ENCODE measurements at places on chromosomes 13 and 19.

GRCh38 chr19:18419699-18420460 lies 682 bp downstream of the SSBP4 start:
- DNase-seq: peak; percentile 59

- DNase-seq: no peak
Measured at GRCh38 chr19:1355568-1356507, 27.9 kb upstream of the NDUFS7 start.

GRCh38 chr13:111915104-111915551 lies 151.8 kb upstream of the SOX1 start:
- no peak for DNase-seq

DNA sequence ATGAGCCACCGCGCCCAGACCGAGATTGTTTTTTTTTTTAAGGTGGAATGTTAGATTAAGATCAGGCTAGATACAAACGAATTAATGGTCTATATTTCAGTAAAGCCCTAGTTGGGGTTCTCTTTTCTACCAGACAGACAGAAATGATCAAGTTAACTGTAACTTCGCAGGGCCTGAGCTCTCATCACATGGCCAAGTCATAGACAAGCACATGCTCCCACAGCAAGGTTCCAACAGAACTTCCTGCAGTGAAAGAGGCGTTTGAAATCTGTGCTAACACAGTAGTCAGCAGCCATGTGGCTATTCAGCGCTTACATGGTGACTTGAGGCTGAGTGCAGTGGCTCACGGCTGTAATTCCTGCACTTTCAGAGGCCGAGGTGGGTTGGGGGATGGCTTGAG lies 34.7 kb upstream of the SEMA6B start:
- no peak for DNase-seq

GRCh38 chr19:28710278-28710677 lies 502.7 kb downstream of the UQCRFS1 start:
- DNase-seq: peak; percentile 54

GRCh38 chr19:51628153-51628939 lies 1.9 kb downstream of the SIGLEC5 start:
- DNase-seq: no peak

GRCh38 chr19:4327252-4327876 lies 11.3 kb downstream of the STAP2 start:
- DNase-seq: peak; percentile 62

DNA sequence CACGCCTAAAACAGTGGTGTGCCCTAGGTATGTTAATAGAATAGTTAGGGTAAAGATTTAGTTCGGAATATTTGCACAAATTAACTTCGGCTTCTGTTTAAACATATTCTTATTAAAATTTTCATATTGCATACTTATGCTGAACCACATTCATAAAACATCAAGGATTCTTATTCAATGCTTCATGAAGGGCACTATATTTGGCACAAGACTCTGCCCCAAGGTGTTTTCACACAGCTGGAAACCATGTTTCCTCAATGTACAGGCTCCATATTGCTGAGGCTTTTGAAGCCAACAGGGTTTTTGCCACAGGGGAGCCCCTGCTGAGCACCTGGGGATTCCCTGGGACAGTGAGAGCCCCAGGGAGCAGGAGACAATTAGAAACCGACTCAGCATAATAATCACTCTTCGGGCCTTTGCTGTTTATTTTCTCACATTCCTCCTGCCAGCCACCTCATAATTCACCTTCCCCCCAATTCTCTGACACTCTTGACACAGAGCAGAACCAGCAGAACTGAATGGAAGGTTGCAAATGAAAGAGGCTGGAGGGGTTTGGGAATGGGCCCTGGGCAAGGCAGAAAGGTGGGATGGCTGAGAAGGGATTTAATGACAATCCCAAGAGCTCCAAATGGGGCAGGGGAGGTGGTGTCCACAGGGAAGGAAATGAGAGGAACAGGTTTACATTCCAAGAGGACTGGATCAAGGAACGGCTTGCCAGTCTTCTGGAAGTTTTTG lies 72.3 kb upstream of the POMP start:
- DNase-seq: no peak

DNA sequence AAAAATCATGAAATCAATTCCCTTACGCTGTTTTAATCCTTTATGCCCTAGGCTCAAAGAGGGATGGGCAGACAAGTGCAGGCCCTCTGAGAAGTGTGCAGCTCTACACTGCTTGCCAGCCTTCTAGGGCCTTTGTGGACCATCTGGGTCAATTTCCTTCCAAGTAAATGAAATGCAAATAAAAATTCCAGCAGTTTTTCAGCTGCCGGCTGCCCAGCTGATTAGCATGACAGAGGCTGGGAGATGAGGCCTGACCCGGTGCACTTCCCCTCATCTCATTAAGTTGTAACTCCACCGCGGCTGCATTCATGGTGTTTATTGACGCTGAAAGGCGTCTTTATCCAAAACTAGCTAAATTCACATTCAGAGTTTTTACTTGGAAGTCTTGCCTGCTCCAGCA lies 47.5 kb upstream of the GSX1 start:
- no peak for DNase-seq

- no peak for DNase-seq
Measured at GRCh38 chr19:30223866-30224688, 148.1 kb upstream of the ZNF536 start.

- DNase-seq: no peak
Measured at GRCh38 chr19:46629546-46630025, 4.7 kb upstream of the PTGIR start.

GRCh38 chr13:61350341-61350740 lies 65.3 kb downstream of the PCDH20 start:
- DNase-seq: no peak
